RPMI8226 (cell line): ENCODE measurements at places on chromosomes 4 and X.

- no peak for DNase-seq
Measured at GRCh38 chrX:69050051-69050765, 115.0 kb downstream of the PJA1 start.

DNA sequence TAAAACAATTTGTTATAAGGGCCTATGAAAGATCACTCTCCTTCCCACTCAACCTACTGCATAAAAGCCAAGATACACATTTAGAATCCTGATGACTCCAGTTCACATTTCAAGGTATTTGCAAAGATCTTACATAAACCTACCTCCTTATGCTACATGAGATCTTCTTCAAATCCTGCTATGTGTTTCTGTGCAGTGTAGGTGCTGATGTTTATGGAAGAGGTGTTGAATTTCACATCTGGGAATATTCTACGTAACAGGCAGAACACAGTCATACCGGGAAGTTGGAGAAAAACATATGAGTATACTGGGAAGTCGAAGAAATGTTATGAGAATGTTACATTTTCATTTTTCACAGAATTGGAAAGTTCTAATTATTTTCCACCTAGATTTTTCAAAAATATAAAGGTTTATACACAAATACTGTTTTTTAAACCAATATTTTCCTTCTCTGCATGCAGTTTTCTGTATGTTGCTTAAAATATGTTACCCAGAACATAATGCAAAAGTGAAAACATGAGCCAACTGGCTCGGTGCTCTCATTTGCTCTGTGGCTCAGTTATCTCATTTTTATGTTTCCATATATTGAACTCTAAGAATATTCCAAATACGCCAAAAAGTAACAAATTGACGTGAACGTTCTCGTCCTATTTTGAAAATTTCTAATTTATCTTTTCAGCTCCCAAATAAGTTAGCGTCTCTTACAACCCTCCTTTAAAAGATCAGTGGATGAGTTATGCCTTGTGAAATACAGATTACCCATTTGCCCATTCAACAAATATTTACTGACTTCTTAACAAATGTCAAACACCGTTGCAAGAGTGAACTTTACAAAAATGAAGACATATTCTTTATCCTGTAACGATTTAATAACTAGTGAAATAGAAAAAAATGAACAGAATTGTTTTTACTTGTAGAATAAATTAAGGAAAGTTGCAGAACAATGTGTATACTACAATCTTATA, 899.3 kb downstream of the STIM2 start:
- no peak for DNase-seq

GRCh38 chr4:152479428-152480026, 56.4 kb downstream of the FBXW7 start:
- no peak for DNase-seq

GRCh38 chr4:95114521-95114920, 356.8 kb downstream of the BMPR1B start:
- no peak for DNase-seq

- no peak for DNase-seq
Measured at GRCh38 chr4:31104043-31104442, 383.9 kb downstream of the PCDH7 start.

- no peak for DNase-seq
Measured at GRCh38 chr4:176432811-176433540, 113.2 kb downstream of the SPCS3 start.

DNA sequence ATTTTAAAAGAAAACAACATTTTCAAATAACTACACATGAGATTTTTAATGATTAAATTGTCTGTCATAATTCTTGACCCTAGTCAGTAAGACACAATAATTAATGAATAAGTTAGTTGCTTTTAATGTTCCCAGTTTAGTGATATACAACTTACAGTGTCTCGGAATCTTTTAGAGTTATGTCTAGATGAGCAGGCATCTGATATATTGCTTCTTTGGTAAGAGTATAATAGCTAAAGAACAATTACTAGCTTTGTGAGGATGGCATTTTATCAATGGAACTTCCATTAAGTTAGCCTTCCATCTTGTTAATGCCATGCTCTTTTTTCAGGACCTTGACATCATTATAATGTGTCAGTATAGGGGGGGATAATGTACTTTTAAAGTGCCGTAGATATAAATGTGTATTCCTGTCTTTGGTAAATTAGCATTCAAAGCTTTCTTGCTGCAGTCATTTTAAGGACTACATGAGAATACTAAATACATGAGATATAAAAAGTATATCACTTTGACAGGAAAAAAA, 425.1 kb downstream of the PDHA2 start:
- DNase-seq, result no peak
